NCI-H2081 (cell line): ENCODE measurements at places on chromosomes 5 and 9.

GRCh38 chr5:14202462-14202861 lies 59.3 kb downstream of the TRIO start:
- DNase-seq: no peak

DNA sequence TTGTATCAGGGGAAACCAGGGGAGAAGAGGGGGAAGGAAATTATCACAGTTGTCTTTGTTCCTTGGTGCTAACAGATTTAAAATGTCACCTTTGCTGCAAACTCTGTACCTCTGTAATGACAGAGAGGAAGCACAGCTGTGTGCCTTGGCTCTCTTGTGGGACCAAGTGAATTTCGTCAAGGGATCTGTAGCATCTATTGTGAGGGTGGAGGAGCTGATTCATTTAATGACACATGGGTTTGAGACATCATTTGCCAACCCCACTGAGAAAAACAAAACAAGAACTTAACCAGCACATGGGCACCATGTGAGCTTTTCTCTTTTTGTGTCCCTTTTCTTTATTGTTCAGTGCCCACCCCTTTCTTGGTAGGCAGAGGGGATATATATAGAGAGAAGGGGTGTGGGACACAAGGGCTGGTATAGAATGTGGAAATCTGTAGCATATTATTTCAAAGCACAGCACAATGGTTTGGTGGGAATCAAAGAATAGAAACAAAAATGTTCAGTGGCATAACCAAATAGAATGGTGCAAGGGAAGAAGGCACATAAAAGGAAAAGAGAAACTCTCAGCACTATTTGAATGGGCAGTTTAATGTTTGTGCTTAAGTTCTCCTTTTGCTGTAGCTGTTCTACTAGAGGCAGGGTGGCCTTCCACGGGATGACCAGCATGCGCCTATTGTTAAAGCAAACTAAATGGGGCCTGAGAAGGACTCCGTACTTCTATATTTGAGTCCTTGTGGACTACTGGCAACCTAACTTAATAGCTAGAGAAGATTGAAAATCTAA lies 63.3 kb downstream of the LIX1 start:
- no peak for DNase-seq

GRCh38 chr5:11040345-11040744 lies 279.3 kb upstream of the DAP start:
- DNase-seq: no peak

- DNase-seq: no peak
Measured at GRCh38 chr5:136714286-136714685, 348.9 kb upstream of the TRPC7 start.

- no peak for DNase-seq
Measured at GRCh38 chr5:172496671-172497371, 42.5 kb upstream of the SH3PXD2B start.

DNA sequence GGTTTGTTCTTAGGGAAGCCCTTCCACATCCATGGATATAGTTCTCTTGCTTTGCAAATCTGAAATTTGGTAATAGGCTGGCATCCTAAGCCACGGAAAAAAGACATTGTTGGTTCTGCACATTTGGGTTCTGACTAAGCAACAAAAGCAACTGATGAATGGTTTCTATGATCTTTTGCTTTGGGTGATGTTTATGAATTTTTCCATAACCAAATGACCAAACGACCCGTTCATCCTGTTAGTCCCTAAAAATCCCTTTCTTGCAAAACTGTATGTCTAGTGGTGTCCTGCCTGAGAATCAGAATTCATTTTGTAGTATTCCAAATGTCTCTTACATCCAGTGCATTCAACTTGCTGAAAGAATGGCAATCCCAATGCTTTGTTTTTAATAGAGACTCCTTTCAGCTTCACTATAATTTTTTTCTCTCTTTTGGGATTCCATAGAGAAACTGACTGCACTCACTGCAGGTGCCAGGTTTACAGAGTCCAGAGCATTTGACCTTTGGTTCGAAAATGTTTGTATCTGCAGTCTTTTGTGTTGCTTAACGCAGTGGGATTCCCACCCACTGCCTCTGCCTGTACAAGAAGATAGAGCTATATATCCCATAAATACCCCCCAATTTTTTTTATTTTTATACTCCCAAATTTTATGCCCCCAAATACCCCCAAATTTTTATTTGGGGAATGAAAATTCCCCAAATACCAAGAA lies 4.7 kb downstream of the SPTAN1 start:
- no peak for DNase-seq

DNA sequence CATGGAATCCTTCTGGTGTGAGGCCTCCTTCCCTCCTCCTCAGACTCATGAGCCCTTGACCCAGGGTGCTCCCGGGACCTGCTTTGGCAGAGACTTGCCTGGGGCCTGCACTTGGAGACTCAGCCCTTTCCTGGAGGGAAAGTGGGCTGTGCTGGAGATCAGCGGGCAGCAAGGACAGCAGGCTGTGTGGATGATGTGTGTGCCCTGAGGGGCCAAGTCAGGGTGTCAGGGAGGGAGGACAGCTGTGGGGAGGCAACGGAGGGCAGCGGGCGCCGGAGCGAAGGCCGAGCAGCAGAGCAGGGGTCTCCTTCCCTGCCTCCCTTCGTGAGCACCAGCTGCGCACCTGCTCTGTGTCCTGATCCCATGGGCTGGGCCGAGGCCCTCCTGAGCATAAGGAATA lies 6.1 kb upstream of the CSF2 start:
- DNase-seq: no peak

DNA sequence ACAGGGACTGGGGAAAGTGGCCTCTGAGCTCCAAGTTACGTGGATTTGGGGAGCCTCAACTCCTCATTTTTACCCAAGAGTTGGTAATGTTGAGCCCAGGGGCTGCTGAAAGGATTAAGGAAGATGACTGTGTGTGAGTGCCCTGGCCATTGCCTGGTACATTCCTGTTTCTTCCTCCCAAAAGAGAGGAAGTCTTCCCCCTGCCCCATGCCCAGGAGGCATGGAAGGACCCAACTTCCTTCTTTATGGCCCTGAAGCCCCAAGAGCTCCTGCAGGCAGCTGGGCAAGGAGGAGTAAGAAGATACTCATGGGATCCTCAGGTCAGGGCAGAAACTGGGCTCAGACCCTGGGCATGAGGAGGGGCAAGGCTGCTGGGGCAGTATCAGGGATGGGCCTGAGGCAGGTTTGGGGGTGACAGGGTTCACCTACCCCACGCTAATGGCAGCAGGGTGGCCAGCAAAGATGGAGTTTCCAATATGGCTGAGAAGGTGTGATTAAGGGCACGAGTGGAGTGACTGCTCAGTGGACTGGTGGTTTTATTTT lies 118.3 kb upstream of the MVB12B start:
- no peak for DNase-seq

DNA sequence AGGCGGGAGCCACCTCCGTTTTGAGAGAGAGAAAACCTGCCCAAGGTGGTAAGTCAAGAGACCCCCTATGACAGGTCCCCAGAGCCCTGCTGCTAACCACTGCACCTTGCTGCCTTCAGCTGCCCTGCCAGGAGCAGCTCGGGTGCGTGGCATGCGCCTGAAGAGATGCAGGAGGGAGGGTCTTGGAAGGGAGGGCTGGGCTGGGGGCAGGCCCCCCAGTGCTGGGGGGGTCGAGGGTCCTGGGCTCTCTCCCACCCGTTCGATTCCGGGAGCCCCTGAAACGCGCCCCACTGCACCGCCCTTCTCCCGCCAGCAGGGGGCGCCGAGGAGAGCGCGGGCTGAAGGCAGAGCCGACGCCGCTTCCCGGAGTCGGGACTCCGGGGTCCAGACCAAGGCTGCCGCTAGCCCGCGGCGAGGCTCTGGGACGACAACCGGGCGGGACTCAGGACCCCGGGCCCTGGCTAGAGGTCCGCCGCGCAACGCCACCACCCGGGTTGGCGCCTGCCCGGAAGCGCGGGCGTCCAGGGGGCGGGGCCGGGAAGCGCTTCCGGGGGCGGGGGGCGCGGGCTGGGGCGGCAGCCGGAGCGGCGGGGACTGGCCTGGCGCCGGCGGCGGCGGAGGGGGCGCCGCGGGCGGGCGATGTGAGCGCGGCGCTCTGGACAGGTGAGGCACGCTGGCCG lies at the start of gene ZBTB34:
Gene ZBTB34, plus strand, starts transcription at position 563 of the 680 bp plus-strand sequence. CDS start 18,761 bp downstream, outside the sequence.
- DNase-seq: peak; percentile 63

GRCh38 chr5:32677023-32677422 lies 34.1 kb upstream of the NPR3 start:
- DNase-seq: no peak

DNA sequence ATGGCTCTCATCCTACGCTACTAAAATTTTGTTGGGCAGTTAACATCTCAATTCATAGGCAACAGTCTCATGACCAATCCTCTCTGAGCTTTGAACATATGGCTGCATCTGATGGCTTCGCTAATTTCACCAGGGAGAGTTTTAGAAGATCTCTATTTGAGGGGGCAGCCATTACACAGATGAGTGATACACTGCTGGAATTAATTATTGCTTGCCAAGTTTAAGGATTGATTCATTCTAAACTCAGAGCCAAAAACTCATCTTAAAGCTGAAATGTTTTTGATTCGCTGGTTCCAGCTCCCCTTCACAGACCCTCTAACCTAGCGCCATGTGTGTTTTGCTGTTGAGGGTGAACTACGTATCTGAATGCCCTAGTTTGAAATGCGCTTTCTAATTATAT lies 519.9 kb upstream of the WWC1 start:
- no peak for DNase-seq
